ENCODE measurements at places on chromosomes 4 and X.

DNA sequence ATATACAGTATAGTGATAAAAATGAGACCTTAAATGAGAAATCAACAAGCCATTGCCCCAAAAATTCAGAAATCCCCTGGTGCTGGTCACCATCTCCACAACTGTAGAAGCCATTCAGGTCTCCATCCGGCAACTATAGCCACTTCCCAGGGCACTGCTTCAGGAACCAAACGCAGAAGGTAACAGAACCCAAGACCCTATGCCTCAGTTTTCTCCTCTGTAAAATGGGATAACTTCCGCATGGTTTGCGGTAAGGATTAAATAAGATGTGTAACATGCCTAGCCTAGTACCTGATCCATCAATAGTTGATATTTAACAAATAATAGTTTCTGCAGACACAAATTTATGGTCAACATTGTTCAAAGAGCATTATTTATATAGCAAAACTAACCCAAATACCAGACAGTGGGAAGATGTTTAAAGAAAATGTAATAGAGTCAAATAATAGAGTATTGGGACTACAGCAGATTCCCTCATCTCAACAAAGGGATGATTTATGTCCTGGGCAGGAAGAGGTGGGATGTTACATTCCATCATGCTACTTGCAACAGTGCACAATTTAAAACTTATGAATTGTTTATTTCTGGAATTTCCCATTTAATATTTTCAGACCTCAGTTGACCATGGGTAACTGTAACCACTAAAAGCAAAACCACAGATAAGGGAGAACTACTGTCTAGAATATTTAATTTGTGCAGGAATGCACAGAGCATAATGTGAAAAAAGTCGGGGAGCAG, 30.0 kb downstream of the IRF2 start:
- DNase-seq: no peak

DNA sequence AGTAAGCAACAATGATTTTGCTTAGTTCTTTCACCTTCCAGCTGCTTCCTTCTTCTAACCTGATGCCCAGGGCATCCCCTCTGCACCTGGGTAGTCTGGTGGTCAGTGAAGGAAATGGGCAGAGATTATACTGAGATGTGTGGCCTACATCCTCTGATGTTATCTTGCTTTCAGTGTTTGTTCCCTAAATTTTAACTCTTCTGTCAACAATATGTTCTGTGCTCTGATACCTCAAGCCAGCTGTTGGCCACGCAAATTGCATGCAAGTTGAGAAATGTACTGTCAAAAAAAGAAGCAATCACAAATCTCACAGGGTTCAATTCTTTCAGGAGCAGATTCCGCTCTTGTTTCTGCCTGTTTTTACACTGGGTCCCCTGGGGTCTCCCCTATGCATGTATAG, 73.8 kb downstream of the FBXW7 start:
- no peak for DNase-seq

DNA sequence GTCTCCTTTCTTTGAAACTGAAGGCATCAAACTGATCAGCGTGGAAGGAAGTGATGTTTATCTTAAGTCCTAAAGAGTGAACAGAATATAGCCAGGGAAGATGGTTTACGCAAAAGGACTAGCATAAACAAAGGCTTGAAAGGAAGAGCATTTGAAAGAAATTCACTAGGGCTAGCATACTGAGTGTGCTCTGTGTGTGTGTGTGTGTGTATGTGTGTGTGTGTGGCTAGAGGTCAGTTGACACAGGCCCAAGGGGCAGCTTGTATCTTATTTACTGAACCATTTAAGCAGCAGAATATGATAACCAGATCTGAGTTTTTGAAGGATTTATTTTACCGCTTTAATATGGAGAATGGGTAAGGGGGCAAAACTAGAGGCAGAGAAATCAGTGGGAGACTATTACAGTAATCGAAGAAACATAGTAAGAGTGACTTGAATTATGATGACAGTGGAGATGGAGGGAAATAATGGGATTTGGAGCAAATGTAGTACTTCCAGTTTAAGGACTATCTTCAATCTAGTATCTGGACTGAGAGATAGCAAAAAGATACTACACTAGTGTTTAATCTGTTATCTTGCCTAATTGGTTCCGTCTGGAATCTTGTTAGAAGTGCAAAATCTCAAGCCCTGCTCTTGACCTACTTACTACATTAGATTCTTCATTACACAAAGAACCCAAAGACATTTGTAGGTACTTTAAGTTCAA, 36.9 kb downstream of the CEP44 start:
- DNase-seq: no peak

DNA sequence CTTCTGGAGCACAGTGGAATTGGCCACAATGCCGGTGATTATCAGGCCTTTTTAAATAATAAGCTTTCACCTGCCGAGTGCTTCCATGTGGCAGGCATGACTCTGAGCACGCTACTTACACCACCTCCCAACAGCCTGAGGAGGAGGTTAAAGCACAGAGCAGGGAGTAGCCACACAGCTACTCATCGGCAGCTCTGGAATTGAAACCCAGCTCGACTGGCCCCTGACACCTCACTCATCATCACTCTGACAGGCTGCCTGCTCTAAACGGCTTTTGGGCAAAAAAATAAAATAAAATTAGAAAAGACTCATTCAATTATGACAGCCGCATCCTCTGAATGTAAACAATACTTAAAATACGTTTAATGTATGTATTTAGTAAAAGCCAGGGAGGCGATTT, 326.4 kb upstream of the NOCT start:
- DNase-seq: no peak

DNA sequence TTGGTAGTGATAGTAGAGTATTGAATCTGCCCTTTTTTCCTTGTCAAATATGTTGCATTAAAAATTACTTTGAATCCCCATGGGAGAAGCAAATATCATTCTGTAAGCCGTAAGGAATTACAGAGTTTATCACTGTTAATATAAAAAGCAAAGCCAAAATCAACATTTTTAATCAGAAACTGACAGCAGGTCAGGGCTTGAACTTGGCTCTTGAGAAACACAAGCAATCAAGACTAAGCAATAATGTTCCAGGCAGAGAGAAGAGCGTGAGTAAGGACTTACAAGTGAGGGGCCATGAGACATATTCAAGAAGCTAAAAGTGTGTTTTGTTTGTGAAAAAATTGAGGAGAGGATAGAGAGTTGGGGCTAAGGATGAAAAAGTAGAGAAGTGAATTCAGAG, 68.2 kb downstream of the ARHGAP6 start:
- no peak for DNase-seq

GRCh38 chr4:48203819-48204218, 65.8 kb downstream of the TEC start:
- no peak for DNase-seq

GRCh38 chr4:126755506-126755905, 877.3 kb upstream of the INTU start:
- DNase-seq: no peak

GRCh38 chr4:8690216-8691150, 97.9 kb downstream of the CPZ start:
- DNase-seq: no peak

DNA sequence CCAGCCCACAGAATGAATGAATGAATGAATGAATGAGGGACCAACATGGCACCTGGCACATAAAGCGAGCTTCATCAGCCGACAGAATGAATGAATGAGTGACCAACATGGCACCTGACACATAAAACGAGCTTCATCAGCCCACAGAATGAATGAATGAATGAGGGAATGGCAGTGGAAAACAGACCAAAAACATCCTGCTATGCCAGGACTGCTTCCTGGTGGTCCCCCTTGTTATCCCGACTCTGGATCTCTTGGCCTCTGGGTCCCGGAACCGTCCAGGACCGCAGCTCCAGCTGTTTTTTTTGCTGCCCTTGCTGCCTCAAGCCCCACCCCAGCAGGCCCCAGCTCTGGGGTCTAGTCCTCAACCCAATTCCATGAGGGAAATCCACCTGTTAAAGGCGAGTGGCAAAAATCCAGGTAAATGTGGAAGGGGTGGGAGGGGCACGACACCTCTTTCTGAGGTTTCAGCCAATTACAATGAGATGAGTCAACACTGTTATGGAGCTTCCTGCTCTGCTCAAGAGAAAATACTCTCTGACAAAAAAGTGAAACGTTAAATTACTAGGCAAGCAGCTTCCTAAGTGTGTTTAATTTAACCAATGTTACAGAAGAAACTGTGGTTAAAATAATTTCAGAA, 72.0 kb upstream of the MTNR1A start:
- DNase-seq: no peak

DNA sequence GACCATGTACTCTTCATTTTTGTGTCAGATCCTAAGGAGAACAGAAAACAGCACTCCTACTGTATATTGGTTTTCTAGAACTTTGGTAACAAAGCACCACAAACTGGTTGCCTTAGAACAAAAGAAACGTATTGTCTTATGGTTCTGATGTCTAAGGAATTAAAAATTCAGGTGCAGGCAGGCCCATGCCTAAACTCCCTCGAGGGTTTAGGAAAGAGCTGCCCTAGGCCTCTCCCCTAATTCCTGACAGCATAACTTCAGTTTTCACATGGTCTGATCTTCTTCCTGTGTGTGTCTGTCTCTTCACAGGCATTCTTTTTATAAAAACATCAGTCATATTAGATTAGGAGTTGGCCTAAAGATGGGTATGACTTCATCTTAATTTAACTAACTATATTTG, 1093.6 kb downstream of the TECRL start:
- no peak for DNase-seq

- no peak for DNase-seq
These were observed 115.5 kb downstream of the NFKB1 start for GRCh38 chr4:102616636-102617035.

GRCh38 chrX:11944501-11944900, 186.5 kb downstream of the MSL3 start:
- DNase-seq: no peak

DNA sequence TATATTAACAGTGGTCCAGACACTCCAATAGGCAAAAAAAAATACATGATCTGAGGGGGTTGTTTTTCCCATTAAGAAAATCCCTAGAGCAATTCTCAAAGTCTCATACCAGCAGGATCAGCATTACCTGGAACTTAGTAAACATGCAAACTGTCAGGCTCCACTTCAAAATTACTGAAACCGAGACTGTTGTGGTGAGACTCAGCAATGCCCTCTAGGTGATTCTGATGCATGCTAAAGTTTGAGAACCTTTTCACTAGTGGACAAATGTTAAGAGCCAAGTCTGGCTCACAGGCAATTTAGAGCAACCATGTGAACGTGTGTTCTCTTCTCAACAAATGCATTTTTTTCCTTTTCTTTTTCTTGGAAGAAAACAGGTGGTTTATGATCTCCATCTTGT, 30.2 kb downstream of the NEK1 start:
- DNase-seq: no peak

DNA sequence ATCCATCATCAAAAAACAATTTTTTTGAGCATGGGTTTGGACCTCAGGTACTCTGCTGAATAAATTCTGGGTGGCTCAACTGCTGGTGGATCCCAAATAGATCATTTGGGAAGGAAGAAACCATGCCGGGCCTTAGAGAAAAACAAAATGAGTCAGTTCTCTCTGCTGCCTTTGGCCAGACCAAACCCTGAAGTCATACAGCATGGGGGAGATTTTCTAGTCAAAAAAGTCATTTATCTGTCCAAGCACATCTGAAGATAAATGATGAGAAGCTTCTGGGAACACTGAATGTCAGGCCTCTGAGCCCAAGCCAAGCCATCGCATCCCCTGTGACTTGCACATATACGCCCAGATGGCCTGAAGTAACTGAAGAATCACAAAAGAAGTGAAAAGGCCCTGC, 261.4 kb downstream of the DHX15 start:
- DNase-seq: no peak

- no peak for DNase-seq
These were observed 27.8 kb downstream of the NAA11 start for GRCh38 chr4:79298027-79298426.

DNA sequence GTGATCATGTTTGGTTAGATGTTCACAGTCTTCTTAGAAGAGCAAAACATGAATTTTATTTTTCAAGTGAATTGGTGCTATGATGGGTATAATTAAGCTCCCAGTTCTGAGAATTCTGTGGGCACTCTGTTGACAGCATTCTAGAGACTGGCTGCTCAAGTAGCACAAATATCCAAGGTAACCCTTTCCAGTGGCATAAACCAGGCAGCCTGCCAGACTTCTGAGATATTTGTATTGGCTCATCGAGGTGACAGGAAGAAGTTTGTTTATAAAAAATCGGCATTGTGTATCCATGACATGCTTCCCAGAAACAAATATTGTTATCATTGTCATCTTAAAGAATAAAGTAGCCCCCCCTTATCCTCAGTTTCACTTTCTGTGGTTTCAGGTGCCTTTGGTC, 28.3 kb downstream of the LANCL3 start:
- no peak for DNase-seq

DNA sequence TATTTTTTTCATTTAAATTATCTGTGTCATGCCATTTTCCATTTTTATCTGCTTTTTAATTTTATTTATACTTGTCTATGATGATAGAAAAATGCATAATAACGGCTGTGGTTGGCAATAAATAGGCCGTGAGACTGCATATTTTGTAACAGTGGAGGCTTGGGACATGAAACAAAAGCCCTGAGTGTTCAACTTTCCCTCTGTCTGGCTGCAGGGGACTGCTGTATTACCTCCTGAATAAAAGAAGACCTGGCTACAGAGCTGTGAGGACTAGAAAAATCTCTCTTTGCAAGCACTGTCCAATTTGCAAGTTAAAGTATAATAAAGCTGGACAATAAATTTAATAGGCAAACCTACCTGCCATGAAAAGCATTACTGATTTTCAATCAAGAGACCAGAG, 82.1 kb downstream of the MAGEB10 start:
- DNase-seq: no peak

GRCh38 chr4:55397520-55398321, 2.0 kb downstream of the TMEM165 start:
- DNase-seq: no peak

DNA sequence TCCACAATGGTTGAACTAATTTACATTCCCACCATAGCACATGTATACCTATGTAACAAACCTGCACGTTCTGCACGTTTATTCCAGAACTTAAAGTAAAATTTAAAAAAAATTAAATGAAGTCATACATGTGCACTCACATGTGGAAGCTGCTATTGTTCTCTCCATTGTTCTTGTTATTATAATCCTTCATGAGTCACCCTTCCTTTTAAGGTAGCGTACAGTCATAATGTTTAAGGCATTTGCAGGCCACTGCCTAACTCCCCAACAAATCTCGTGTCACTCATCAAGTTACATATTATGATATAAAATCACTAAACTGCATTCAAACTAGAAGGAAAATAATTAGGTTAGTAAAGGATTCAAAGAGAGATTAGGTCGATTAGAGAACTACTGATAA, 63.6 kb downstream of the SLC7A11 start:
- no peak for DNase-seq

DNA sequence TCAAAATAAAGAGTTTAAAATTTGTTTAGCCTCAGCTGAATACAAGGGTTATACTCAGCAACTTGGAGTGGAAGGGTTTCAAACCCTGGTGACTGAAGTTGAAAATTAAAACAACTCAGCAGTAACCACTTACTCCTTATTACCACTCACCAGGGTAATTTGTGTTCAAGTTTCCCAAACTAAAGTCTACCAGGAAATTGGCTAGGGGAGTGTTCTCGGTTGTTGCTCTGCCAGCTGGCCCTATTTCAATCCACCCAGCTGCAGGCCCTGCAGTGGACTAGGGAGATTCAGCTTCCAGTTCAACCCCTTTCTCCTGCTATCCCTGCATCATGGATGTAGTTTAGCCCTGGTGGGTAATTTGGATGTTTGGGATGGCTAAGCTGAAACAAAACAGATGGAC, 37.8 kb upstream of the EXOC1L start:
- no peak for DNase-seq

All from cortex of kidney (tissue), 1 donor.